Naive B cell (primary cell): ENCODE measurements at places on chromosomes 11 and 22. TPM values are rescaled to one million over a fixed set of nuclear protein-coding genes. Genes with fewer than 3 reads are reported as not detected.

Gene KDM4F
- polyA plus RNA-seq, result not detected

Gene PTGDR2
- not detected for polyA plus RNA-seq

Gene RIMBP3C
- polyA plus RNA-seq, result 0.21 TPM

Gene PRSS23
- polyA plus RNA-seq, result not detected

Gene RCOR2
- not detected for polyA plus RNA-seq

Gene RNH1
- 132 TPM for polyA plus RNA-seq

DNA sequence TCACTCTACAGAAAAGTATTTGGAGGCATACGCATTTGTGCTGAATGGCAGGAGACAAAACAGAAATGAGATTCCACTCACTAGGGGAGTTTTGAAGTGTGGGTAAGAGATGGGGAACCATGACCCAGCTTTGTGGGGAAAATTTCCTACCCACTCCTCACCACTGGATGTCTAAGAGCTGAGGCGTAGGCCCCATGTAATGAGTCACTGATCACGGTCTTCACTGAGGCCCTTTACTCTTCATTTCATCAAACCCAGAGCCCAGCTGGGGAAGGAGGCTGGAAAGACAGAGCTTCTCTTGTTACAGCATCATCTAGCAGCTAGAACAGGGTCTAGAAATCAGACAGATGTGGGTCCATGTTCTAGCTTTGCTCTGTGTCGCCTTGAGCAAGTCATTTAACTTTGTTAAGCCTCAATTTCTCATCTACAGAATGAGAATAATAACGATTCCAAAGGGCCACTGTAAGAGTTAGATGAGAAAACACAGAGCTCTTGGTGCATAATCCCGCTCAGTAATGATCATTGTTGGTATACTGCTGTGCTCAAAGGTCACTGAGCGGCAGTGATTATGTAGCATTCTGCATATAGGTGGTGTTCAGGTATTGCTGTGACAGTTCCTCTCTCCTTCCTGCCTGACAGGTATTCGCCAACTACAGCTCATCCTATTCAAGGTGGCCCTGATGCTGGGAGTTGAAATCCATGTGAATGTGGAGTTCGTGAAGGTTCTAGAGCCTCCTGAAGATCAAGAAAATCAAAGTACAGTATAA lies 97.2 kb downstream of the MICAL2 start:
- H3K36me3 ChIP-seq, result no peaks in the 10 kb centered on the region
- H3K4me3 ChIP-seq, result no peak overlapping the region
- no peak overlapping the region for H3K27ac ChIP-seq
- no peak for DNase-seq
- no peaks in the 10 kb centered on the region for H3K4me1 ChIP-seq

DNA sequence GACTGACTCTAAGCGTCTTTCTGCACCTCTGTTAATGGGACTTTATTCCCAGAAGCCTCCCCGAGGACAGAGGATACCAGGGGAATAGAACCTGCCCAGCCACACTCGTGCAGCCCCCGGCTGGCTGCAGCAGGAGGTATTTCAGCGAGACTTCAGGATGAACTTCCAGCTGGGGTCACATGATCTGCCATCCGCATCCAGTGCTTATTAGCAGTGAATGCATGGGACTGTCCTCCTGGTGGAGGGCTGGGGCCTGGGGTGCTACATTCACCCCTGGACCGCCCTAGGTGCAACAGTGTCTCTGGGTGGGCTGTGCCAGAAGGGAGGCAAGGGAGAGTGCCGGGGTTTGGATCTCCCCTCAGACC lies 1.6 kb downstream of the DUSP8 start:
- H3K36me3 ChIP-seq, result no peaks in the 10 kb centered on the region
- peak overlapping the region; percentile 62 for H3K4me3 ChIP-seq
- peaks cover 61% of the 10 kb centered on the region for H3K27me3 ChIP-seq
- peaks cover 6% of the 10 kb centered on the region for H3K4me1 ChIP-seq

- no peak for DNase-seq
- H3K4me3 ChIP-seq, result no peak overlapping the region
- H3K27ac ChIP-seq, result peak overlapping the region; percentile 66
- no peaks in the 10 kb centered on the region for H3K27me3 ChIP-seq
- peaks cover 23% of the 10 kb centered on the region for H3K36me3 ChIP-seq
- H3K4me1 ChIP-seq, result peaks cover 36% of the 10 kb centered on the region
Measured at GRCh38 chr22:33328789-33329296, 270.7 kb upstream of the SYN3 start.

GRCh38 chr11:105738986-105739795 lies 129.3 kb downstream of the GRIA4 start:
- no peak overlapping the region for H3K4me3 ChIP-seq
- no peaks in the 10 kb centered on the region for H3K36me3 ChIP-seq
- no peaks in the 10 kb centered on the region for H3K4me1 ChIP-seq
- DNase-seq, result no peak

DNA sequence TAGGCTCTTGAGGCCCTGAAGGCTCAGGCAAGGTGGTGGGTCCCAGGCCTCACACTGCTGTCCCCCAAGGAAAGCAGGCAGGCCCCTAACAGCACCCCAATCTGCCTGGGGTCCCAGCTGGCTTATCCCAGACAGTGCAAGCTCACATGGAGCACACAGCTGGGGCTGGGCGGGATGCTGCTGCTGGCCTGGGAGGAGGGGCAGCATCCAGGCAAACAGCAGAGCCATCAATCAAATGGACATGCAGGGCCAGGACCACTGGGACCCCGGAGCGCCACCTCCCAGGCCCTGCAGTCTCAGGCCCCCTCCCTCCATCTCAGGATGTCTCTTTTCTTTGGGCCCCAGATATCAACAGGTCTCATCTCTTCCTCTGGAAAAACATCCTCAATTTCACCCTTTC lies 140.3 kb downstream of the BRD1 start:
- peaks cover 13% of the 10 kb centered on the region for H3K27me3 ChIP-seq
- no peaks in the 10 kb centered on the region for H3K4me1 ChIP-seq
- H3K4me3 ChIP-seq, result no peak overlapping the region
